IPS-NIHi11 (cell line): ENCODE measurements at places on chromosomes 4 and X.

- no peak for DNase-seq
Observed at GRCh38 chr4:185016101-185016940, 2.0 kb upstream of the HELT start.

GRCh38 chrX:100995469-100995868 lies 26.0 kb downstream of the ARL13A start:
- DNase-seq: no peak

GRCh38 chrX:50211510-50211909 lies 6.9 kb downstream of the CCNB3 start:
- DNase-seq: peak; percentile 25

DNA sequence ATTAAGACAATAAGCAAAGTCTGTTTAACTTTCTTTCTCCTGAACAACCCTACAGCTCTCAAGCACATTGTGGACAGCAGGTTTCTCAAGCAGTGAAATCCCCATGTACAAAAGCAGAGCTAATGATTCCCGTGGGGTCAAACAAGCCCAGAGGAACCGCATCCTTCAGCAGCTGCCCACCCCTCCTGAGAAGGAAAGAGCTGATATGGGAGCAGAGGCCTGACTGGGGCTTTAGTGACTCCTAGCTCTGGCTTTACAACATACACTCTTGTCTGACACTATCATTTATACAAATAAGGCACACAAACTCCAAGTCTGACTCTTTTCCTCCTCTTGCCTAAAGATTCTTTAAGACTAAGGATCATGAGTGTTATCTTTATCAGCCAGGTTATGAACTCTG lies 32.8 kb downstream of the HDAC8 start:
- no peak for DNase-seq

- DNase-seq: peak; percentile 33
Observed at GRCh38 chrX:40471965-40472648, 108.7 kb upstream of the ATP6AP2 start.

- DNase-seq: no peak
Observed at GRCh38 chr4:4857001-4857808, 2.3 kb upstream of the MSX1 start.

GRCh38 chr4:89847571-89848325 lies 10.8 kb upstream of the SNCA start:
- no peak for DNase-seq

DNA sequence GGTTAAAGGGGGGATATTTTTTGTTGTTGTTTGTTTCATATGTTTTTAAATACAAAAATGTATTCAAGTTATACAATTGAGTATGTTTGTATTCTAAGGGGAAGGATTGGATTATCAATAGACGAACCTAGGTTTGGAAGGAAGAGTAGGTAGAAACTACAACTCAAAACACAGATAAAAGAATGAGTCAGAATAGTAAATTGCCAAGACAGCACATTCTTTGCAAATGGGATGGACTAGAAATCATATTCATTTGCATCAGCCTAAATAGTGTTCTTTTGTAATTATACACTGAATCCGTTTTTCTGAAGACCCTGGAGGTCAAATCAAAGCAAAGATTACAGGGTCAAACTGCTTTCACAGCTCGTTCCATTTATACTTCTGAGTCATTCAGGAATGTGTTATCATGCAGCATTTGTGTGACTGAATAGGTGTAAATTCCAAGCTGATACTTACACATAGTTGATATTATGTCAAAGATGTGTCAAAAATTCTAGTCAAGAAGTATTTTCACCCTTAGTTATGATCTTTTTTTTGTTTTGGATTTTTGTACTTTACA lies 273.3 kb upstream of the FAT4 start:
- no peak for DNase-seq

DNA sequence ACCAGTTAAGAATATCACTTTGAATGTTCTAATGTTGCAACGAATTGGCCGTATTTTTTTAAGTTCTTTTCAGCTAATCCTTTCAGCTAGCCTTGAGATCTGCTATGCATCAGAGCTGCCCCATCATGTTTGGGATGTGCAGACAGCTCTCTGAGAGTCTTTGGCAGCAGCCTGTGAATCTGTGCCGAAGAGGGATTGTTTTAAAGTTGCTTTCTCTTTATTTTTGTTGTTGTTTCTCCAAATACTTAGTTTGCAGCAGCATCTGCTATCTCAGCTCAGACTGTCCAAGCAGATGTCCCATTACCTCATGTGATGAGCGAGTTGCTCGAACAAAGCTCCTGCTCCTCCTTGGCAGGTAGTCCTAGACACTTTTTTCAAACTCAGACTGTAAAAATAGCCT lies 1002.5 kb upstream of the INTU start:
- no peak for DNase-seq

DNA sequence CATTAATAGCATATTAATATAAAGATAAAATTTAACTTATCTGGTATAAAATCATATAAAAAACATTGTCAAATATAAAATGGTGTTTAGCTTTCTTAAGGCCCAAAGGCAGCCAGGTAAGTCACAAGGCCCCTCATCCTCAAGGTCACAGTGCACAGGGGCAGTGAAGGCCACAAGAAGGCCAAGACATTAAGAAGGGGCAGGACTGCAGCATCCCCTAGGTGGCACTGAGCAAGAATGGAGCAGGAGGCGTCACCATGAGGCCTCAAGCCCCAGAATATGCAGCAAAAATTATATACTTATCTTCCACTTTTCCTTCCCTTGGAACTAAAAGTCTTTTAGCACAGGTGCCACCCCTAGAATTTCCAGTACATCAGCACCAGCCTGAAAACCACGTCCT lies 49.5 kb upstream of the MAGEA8 start:
- DNase-seq: no peak

DNA sequence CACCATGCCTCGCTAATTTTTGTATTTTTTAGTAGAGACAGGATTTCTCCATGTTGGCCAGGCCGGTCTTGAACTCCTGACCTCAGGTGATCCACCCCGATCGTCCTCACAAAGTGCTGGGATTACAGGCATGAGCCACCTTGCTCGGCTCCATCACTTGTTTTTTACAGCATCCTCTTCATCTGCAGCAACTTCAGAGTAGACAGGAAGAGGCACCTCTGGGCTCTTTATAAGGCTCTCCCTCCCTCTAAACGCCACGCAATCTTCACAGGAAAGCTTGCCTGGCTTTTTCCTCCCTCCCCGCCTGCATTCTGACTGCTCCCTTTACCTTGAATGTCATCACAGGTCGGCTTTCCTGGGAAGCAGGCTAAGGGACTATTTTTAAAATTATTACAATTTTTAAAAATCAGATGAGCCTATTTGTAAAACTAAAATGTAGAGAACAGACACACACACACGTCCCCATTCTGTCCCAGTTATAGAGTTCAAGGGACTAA lies 111.5 kb upstream of the LDB2 start:
- no peak for DNase-seq

GRCh38 chr4:102180046-102180445 lies 165.2 kb downstream of the SLC39A8 start:
- no peak for DNase-seq

GRCh38 chr4:125315576-125316400 lies 1.0 kb downstream of the FAT4 start:
- peak; percentile 65 for DNase-seq

GRCh38 chr4:95293014-95293413 lies 255.8 kb downstream of the UNC5C start:
- no peak for DNase-seq

- DNase-seq: peak; percentile 32
Observed at GRCh38 chrX:110407910-110408545, 49.4 kb downstream of the RTL9 start.

GRCh38 chr4:108683479-108683878 lies 33.1 kb downstream of the OSTC start:
- DNase-seq: peak; percentile 14

DNA sequence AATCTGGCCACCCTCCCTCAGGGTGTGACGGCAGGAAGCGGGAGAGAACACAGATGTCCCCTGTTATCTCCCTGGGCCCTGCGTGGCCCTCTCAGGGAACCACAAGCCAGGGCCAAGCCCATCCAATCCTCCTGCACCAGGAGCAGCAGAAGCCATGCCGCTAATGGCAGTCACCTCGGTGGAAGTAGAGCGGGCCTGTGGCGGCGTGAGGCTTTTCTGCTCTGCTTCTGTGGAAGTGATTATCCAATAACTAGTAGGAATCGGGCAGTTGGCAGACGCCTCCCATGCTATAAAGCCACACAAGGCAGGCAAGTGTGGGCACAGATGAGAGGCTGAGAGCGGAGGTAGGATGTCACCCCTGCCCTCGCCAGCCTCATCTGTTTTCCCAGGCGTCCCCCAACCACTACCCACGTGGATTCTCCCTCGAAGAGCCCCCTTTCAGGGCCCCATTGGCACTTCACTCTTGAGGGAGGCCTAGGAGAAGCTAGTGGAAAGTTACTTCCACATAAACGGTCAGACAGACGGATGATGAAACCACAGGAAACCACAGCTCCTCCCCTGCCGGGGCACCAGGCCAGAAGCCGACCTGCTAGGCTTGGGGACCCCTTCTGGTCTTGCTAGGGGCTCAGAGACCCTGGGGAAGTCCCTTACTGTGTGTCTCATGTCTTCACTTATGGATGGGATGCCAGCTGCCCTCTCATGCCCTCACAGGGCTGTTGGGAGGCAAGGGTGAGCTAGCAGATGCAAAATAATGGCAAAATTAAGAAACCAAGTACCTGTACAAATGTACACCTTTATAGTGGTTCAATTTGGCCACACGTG lies 18.8 kb upstream of the TMSB4X start:
- no peak for DNase-seq

DNA sequence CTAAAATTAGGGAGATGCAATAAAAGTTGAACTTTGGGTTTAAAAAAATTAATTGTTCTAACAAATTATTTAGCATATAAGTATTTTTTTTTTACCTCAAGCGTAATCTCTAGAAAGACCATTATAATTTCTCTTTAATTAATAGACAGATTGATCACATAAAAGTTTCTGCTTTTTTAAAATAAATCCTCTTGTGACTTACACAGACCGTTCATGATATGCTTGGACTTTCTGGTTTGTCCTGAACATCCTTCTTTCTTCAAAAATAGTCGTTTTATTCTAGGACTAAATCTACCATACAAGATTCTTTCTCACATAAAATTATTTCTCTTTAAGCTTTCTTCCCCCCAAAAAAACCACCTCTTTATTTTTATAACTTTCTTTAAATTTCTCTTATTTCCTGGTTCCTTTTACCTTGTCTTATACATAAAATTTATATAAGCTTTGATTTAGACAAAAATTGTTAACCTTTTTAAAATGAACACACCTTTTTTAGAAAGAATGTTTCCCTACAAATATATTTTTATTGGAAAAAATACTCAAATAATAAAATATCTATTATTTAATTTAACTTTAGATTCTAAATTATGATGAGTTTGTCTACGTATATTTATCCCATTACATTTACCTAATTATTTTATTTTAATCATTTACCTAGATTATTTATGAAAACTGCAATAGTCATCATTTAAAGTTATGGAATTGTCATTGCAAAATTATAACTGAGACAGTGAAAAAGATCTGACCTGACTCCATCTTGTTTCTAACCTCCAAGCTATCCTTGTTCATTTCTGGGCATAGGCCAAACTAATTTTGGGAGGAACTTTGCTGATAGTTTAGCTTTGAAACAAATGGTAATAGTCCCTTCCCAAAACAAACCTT lies 37.6 kb downstream of the PGRMC2 start:
- no peak for DNase-seq

DNA sequence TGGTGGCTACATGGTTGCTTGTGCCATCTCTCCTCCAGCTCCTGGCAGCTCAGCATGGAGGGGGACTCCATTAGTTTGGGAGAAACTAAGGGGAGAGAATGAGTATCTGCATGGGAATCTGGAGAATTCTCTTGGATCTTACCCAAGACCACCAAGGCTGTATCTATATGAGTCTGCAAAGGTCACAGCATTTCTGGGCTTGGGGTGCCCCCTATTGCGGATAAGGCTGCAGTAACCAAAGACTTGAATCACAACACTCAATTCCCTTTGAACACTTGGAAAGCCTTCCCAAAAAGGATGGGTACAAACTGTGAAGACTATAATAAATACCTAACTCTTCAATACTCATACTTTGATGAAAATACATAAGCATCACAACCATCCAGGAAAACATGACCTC lies 623.5 kb upstream of the NR3C2 start:
- DNase-seq: no peak

DNA sequence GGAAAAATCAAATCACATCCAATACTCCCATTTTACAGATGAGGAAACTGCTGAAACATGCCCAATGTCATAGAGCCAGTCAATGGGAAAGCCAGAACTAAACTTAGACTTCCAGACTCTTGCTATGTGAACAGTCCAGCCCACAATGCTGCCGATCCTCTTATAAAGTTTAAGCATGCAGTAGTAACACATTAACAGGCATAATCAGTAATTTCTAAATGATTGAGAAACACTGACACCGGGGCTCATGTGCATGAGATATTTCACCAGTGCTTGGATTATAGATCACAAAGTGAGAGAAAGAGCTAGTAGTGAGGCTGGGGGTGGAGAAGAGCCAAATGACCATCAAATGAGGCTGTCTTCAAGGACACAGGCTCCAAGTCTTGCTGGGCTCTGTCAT lies 2.5 kb downstream of the BDH2 start:
- DNase-seq: no peak

DNA sequence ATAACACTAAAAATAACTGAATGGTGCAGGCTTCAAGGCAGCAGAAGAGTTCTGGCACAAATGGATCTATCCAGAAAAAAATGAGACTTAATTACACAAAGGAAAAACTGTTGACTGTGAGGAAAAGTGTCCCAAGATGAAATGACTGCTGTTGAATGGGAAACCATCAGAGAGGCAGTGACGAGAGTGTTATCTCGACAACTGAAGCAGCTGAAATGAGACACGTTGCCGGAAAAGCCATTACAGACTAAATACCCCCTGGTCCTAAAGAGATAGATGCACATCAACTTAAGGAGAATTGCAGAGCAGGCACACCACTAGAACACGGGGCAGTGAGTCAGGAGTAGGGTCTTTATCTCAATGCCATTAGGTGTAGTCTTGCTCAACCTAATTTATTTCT lies 277.8 kb downstream of the DMD start:
- no peak for DNase-seq

GRCh38 chr4:21410372-21410771 lies 538.2 kb downstream of the KCNIP4 start:
- DNase-seq: no peak

DNA sequence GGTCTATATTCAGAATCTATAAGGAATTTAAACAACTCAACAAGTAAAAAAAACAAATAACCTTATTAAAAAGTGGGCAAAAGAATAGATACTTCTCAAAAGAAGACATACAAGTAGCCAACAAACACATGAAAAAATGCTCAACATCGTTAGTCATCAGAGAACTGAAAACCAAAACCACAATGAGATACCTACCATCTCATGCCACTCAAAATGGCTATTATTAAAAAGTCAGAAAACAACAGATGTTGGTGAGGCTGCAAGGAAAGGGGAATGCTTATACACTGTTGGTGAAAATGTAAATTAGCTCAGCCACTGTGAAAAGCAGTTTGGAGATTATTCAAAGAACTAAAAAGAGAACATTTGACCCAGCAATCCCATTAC lies 201.6 kb downstream of the QDPR start:
- no peak for DNase-seq

DNA sequence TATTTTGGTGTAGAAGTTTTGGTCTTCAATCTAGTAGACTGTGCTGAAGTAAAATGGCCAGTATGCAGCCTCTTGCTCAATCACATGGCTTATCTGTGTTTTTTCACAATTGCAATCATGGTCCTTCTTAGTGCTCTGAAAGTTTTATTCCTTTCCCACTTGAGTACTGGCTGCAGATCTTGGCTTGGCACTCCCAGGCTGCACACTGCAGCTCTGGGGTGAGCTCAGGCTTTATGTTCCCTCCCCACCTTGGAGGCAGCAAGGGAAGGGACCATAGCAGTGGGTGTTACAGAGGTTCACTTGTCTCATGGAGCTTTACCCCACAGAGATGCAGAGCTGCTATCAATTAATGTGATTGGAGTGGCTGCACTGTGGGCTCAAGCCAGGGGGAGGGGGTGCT lies 156.0 kb downstream of the TENT5D start:
- DNase-seq: no peak
